ENCODE measurements at places on chromosomes 16 and 17.
A peak's percentile ranks its signal among the peaks of the same experiment; 100 is the strongest.

DNA sequence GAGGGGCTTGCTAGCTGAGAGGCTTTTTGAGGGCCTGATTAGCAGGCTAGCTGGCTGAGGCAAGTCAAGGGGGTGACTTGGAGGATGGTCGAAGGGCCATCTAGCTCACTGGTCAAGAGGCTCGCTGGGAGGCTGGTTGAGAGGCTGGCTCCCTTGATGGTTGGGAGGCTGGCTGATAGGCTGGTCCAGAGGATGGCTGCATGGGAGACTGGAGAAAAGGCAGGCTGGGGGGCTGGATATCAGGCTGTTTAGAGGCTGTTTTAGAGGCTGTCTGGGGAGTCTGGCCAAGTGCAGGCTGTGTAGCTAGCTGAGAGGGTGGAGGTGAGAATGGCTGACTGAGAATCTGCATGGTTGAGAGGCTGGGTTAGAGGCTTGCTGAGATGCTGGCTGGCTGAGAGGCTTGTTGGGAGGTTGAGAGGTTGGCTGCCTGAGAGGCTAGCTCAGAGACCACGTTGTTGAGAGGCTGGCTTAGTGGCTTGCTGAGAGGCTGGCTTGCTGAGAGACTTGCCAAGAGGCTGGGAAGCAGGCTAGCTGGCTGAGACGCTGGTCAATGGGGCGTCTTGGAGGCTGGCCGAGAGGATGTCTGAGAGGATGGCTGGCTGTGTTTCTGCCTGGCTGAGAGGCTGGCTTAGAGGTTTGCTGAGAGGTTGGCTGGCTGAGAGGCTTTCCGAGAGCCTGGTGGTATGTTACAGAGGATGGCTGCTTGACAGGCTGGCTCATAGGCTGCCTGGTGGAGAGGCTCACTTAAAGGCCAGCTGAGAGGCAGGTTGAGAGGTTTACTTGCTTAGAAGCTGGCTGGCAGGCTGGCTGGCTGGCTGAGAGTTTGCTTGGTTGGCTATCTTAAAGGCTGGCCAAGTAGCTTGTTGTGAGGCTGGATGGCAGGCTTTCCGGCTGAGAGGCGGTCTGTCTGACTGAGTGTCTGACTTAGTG lies 36.6 kb upstream of the ACSM2B start:
- no peak for DNase-seq

DNA sequence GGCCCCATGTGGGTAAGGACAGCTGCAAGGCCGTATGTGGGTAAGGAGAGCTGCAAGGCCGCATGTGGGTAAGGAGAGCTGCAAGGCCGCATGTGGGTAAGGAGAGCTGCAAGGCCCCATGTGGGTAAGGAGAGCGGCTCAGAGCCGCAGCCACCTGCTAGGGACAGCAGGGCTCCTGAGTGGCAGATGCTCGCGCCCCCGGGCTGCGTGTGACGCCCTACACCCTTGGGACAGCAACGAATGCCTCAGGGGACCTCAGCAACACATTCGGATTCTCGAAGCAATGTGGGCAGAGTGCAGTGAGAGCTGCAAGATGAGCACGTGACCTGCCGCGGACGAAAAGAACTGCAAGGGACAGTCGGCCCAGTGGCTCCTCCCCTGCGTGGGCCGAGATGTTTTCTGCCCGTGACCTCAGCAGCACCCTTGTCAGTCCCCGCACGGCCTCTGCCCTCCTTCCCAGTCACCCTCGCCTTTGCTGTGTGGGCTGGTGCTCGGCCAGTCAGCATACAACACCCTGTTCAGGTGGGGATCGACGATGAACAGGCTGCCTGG lies 9.6 kb upstream of the SLC38A8 start:
- no peak for DNase-seq

DNA sequence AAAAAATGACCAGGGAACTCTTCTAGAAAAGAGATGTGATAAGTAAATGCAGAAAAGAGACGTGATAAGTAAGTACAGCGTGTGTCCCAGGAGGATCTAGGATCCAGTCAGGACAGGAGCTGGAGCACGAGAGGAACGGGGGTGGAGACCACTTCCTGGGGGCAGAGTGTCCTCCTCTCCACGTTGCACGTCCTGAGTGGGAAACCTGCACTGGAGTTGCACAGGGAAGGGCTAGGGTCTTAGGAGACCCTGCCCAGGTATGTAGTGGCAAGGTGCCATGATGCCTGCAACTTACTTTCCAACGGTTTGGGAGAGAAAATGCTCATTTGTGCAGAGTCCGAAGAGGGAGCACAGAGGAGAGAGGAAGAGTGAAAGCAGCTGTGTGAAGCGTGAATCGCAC lies 55.8 kb downstream of the RNF213 start:
- no peak for DNase-seq

GRCh38 chr16:88770461-88771293 lies 14.3 kb downstream of the PIEZO1 start:
- peak; percentile 75 for DNase-seq

- DNase-seq: no peak
Measured at GRCh38 chr17:29800457-29800856, 129.6 kb downstream of the SSH2 start.

GRCh38 chr17:10907370-10907769 lies 69.5 kb upstream of the PIRT start:
- DNase-seq: no peak

- no peak for DNase-seq
Measured at GRCh38 chr16:29804455-29805231, 1.7 kb upstream of the MAZ start.

DNA sequence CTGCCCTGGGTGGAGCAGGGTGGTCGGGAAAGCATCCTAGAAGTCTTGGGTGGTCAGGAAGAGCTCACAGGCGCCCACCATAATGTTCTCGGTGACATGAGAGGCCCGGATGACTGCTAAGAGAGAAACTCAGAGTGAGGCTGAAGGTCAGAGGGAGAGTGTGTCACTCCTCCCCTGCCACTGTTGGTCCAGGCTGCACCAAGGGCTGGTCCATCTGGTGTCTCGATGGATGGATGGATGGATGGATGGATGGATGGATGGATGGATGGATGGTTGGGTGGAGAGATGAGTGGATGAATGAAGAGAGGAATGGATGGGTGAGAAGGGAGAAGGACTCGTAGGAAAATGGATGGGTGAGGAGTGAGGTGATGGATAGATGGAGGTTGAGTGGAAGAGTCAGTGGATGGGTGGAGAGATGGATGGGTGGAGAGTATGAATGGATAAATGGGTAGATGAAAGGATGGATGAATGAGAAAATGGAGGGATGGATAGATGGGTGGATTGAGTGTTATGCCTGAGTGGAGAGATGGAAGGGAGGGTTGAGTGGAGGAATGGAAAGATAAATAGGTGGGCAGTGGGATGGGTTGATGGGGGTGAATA lies 43.0 kb downstream of the BEAN1 start:
- no peak for DNase-seq

- DNase-seq: no peak
Measured at GRCh38 chr17:49715717-49716279, 8.0 kb upstream of the SLC35B1 start.

DNA sequence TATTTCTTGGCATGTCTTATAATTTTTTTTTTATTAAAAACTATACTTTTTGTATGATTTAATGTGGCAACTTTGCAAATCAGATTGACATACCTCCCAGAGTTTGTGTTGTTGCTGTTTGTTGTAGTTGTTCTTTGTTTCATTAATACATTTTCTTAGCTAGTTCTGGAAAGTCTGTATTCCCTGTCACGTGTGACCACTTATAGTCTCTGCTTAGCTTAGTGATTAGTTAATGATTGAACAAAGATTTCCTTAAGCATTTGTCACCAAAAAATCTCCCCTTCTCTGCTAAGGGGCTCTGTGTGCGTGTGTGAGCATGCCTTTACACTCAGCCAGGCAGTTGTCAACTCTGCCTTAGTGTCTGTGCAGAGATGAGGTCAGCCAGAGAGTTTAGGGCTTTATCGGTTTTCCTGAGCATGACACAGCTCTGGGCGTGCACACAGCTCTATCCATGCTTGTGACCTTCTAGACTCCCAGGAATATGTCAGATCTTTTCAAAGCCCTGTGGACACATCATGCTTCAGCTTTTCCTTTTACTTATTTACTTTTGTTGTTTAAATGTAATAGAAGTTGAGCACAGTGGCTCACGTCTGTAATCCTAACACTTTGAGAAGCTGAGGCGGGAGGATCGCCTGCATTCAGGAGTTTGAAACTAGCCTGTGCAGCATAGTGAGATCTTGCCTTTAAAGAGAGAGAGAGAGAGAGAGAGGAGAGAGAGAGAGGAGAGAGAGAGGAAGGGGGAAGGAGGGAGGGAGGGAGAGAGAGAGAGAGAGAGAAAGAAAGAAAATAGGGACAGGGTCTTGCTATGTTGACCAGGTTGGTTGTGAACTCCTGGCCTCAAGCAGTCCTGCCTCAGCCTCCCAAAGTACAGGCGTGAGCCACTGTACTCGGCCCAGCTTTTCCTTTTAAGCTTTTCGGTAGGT lies 21.9 kb downstream of the DNAI2 start:
- DNase-seq: no peak

DNA sequence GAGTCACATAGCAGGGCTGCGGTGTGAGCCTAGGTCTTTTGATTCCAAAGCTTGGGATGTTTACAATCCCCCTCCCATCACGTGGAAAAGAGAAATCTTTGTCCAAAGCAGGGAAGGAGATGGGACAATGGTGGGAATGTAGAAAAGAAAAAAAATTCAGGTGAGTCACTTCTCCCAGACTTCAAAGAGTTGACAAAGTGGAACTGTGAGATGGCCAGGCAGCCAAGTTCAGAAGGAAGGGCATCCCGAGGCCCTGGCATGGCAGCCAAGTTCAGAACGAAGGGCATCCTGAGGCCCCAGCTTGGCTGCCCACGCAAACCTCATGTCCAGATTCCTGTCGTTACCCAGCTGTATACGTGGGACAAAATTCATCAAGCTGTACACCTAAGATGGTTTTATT lies 47.5 kb downstream of the FOXL1 start:
- DNase-seq: no peak

GRCh38 chr16:2770057-2770951 lies 6.8 kb downstream of the ELOB start:
- no peak for DNase-seq

DNA sequence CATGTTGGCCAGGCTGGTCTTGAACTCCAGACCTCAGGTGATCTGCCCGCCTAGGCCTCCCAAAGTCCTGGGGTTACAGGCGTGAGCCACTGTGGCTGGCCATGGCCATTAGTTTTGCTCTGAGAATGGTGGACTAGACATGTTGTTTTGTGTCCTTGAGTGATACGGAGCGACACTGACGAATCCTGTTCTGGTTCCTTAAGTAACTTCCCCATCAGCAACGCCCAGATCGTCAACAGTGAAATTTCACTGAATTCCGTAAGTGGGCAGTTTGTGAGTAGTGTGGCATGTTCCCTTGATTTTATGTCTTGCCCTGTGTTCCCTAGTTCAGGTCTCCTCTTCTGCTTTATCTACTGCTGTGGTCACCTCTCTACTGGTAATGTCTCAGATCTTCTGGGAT lies 67.4 kb downstream of the SNX29 start:
- DNase-seq: no peak

DNA sequence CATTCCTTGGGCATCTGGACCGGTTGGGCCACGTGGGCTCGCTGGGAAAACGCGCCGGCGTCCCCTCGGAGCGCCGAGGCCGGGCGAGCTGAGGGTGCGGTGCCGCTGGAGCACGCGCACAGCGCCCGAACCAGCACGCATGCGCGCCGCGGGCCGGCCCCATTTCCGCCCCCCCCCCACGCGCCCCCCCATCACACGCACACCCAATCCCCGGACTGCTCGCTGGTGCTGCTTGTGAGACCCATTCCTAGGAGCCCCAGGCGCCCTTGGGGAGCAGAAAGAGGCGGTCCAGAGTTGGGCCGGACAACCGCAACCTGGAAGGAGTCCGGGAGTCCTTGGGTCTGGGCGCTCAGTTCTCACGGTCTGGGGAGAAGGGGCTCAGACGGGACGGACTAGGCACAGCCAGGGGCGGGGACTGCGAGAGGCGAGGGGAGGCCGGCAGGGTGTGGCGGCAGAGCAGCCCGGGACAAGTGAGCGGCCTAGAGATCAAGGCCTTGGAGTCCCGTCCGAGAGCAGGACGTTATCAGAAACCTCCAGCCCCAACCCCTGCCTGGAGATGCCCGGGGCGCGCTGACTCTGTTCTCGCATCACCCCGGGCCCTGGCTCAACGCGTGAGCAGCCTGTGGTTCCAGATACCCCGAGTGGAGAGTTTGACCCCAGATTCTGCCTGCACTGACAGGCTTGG lies 6.0 kb upstream of the CBX8 start:
- no peak for DNase-seq

GRCh38 chr17:50588391-50589049 lies 28.0 kb downstream of the CACNA1G start:
- DNase-seq: no peak

DNA sequence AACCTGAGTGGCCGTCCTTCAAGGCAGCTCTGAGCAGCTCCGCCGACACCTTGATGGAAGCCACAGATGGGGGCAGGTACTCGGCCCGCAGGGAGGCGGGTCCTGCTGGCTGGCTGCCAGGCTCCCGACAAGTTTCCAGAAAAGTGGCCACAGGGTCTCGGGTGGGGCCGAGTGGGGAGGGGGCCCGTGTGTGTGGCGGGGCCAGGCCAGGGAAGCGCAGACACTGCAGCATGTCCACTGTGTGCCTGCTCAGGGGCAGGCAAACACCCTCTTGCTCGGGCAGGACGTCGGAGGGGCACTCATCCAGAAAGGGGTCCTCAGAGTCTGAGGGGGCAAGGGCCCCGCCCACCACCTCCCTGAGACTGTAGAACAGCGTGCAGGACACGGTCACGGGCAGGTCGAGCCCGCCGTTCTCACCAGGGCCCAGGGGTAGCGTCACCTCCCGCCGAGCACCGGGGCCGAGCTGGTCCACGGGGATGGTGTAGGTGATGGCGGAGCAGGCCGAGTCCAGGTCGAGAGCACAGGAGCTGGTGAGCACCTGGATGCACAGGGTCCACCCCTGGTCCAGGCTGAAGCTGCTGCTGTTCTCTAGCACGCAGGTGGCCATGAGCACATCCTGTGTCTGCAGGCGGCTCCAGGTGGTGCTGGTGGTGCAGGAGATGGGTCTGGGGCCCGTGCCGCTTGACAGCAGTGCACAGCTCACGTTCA lies 5.1 kb downstream of the FAAP100 start:
- DNase-seq: no peak

DNA sequence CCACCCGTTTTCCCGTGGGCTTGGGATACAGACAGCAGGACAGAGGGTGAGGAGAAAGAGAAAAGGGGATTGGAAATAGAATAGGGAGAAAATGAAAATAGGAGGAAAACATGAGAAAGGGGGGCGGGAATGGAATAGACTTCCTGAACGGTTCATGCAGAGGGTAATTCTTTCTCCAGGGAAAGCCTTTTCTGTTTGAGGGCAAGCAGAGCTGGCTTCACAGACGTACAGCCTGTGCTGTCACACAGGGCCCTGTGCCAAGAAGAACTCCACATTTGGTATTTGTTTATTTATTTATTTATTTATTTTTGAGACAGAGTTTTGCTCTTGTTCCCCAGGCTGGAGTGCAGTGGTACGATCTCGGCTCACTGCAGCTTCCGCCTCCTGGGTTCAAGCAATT lies 12.0 kb downstream of the MILR1 start:
- DNase-seq: no peak
